ENCODE measurements at places on chromosomes 5 and 9.

- no peak for DNase-seq
Observed at GRCh38 chr5:159734366-159734765, 181.9 kb upstream of the ADRA1B start.

DNA sequence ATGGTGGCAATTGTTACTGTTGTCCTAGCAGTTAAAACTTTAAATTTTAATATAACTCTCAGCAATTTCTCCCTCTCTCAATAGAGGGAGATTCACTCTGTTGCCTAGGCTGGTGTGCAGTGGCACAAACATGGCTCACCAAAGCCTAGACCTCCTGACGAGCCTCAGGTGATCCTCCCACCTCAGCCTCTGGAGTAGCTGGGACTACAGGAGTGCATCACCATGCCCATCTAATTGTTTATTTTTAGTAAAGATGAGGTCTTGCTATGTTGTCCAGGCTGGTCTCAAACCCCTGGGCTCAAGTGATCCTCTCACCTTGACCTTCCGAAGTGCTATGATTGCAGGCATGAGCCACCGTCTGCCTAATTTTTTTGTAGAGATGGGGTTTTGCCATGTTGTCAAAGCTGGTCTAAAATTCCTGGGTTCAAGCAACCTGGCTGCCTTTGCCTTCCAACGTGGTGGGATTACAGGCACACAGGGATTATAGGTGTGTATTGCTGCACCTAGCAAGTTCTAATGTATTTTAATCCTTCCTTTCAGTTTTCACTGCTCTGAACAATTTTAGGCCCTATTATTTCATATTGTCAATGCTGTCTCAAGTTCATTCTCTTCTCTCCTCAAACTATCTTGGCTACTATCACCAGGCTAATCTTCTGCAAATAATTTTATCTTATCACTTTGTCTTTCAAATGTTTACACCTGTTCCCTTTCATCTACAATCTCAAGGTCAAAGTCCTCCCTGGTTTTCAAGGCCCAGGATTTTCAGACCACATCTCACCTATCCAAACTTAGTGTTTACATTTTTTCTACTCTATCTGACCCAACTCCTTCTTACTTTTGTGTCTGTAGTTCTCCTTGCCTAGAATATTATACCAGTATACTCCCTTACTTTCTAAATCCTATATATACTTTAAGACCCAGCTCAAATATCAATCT, 18.9 kb downstream of the ALDH1A1 start:
- no peak for DNase-seq

GRCh38 chr5:56316299-56316994, 83.3 kb upstream of the ANKRD55 start:
- no peak for DNase-seq

GRCh38 chr5:71533615-71534014, 53.5 kb upstream of the MCCC2 start:
- DNase-seq = no peak

DNA sequence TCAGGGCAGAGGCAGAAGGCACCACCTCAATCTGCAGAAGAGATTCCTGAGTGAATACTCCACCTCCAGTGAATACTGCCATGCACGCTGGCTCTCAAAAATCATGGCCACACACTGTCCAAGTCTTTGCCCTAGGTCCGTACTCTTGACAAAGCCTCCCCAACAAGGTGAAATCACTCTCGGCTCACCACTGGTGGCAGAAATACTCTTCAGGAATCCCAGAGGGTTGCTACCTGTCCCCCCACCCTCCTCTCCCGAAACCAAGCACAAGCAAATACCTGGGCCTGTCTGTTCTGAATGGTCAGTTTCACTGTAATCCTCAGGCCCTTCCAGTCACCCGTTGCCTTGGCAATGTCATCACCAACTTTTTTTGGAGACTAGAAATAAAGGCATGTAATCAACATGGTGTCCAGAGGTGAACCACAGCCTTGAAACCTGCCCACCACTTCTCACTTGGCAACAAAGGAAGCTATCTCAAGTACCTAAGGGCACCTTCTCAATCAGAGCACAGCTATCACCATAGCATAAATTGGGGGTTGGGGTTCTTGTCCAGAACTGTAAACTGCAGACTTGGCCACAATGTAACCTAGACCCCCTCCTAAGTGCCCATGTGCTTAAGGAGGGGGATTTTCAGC, 1.8 kb downstream of the RPL12 start:
- DNase-seq = no peak

DNA sequence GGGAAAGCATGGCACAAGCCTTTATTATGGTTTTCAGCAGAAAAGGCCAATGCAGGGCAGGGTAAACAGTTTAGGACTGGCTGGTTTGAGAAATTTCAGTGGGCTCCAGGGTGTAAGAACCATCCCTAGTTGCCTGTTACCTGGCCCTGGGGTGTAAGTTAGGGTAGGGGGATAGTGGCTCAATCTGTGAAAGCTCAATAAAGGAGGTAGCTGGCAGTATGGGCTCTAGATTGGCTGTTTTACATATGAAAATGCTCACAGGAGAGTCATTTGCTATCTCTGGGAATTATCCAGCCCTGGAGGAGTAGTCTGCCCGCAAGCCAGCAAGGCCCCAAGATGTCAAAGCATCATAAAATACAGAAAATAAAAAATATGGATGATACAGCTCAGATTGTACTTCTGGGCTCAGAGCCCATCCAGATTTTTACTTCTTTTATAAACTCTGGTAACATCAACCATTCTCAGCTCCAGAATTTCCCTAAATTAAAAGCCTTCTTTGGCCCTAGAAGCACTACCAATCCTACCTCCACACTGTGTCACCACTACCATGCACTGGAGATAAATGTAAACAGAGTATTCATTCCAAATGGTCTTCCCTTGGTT, 31.1 kb downstream of the SSBP2 start:
- DNase-seq = no peak

- no peak for DNase-seq
Observed at GRCh38 chr5:79699763-79700400, 10.2 kb downstream of the CMYA5 start.

DNA sequence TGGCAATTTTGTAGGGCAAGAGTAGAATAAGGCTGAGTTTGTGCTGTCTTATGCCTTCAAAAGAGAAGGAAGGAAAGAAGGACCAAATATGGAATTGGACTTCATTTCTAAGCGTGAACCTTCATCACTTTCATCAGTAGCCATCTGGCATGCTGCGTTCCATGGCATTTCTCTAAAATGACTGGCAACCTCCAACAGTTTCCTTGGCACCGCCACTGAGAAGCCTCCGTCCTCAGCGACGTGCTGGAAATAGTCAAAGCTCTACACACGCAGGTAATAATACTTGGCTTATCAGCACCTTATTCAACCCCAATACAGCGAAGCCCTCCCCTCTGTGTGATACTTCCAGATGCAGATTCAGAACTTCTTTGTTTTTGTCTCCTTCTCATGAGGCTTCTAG, 169.7 kb upstream of the CD180 start:
- DNase-seq = no peak
